ENCODE measurements at places on chromosomes 7 and 10. TPM values are rescaled to one million over a fixed set of nuclear protein-coding genes. Genes with fewer than 3 reads are reported as not detected.

DNA sequence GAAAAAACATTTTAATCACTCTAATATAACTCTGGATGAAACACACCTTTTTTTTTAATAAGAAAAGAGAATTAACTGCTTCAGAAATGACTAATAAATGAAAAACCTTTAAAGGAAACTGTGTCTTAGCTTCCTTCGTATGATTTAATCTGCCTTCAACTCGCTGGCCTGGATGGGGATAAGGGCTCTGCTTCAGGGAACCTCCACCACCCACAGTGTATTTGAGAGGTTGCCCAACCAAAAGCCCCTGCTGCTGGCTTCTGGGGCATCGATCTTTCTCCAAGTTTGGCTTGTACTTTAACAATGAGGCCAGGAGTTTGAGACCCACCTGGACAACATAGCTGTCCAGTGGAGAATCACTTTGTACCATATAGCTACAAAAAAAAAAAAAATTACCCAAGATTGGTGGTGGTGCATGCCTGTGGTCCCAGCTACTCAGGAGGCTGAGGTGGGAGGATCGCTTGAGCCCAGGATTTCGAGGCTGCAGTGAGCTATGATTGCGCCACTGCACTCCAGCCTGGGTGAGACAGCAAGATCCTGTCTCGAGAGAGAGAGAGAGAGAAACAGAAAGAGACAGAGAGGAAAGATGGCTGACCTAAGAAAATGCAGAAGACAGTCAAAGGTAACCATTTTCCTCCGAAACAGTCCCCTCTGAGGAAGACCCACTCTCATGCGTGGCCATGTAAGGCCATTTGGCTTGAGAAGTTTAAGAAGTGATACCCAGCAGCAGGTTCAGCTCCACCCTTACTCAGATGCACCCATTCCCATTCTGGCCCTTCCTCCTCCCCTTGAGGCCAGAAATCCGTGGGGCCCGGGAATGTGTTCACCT is 13.6 kb upstream of the LIMK1 start:
- no peaks in the 10 kb centered on the region for H3K4me1 ChIP-seq
- H3K27me3 ChIP-seq, result peaks cover 4% of the 10 kb centered on the region
- DNase-seq, result no peak
- no peaks in the 10 kb centered on the region for H3K36me3 ChIP-seq
- H3K4me3 ChIP-seq, result no peak overlapping the region

Gene PVRIG
- total RNA-seq, result 61.2 TPM

DNA sequence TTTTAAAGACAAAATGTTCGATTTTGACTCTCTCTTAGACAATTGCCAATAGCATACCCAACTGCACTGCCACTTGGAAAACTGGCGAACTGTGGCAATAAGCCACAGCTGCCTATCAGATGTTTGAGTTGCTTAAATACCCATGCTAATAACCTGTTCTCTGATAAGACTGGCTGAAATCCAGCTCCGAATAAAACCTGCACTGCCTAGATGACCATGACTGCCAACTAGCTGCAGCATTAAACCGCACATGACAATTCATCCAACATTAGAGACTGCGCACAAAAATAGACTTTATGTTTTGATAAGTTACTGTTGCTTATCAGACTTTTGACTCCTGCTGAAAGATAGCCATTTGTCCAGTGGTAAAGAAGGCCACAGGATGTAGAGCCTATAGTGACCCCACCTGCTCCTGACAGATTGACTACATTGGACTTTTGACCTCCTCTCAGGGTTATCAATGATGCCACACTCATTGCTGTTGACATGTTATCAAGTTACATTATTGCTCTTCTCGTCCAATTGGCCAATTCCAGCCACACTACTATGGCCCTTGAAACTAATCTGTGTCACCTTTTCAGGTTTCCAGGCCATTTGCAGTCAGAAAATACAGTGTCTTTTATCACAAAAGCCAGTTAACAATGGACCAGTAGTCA is 299.0 kb downstream of the HGF start:
- H3K36me3 ChIP-seq, result no peaks in the 10 kb centered on the region
- no peaks in the 10 kb centered on the region for H3K27me3 ChIP-seq
- no peak for DNase-seq
- H3K27ac ChIP-seq, result no peak overlapping the region
- no peaks in the 10 kb centered on the region for H3K4me1 ChIP-seq
- no peak overlapping the region for H3K4me3 ChIP-seq

Gene CARD11
- 160 TPM for total RNA-seq

GRCh38 chr7:26438078-26438477 is 146.4 kb downstream of the SNX10 start:
- H3K4me3 ChIP-seq, result no peak overlapping the region
- peaks cover 27% of the 10 kb centered on the region for H3K27me3 ChIP-seq
- H3K27ac ChIP-seq, result no peak overlapping the region

Data from activated CD4-positive, alpha-beta T cell treated with anti-CD3 and anti-CD28 coated beads, Interleukin-2, amount 10 ng/mL, durations not matched to agents 7 days and 5 days (primary cell).